ENCODE measurements at places on chromosomes 6 and 20.

DNA sequence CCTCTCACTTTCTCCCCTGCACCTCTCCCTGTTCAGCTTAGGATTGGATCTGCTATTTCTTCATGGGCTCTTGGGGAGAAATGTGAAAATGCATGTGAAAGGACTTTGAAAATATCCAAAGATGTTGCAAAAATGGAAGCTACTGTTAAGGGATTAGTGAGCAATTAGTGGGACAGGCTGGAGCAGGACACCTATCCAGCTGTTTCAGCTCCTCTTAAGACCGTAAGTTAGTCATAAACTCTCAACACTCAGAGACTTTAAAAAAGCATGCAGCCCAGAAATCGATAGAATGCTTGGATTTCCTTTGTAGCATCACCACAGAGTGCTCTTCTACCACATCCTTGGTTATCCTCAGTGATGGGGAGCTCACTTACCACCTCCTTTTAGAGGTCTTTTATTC, 88.7 kb downstream of the SLC24A3 start:
- no peak for DNase-seq

DNA sequence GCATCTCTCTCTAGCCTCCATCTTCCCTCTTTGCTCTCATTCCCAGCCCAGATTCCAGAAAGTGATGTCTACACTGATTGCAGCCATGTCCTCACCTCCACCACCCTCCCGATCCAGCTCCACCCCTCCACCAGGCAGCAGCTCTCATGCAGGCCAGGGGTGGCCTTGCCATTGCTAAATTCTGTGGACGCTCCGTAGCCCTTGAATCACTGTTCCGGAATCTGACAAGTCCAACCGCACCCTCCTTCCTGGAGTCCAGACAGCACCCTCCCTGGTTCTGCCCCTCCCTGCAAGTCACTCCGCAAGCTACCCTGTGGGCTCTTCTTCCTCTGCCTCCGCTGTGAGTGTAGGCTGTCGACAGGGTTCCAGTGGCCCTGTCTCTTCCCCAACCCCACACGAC, 26.2 kb downstream of the TNXB start:
- no peak for DNase-seq

GRCh38 chr6:151772446-151772845, 35.0 kb upstream of the ESR1 start:
- no peak for DNase-seq

DNA sequence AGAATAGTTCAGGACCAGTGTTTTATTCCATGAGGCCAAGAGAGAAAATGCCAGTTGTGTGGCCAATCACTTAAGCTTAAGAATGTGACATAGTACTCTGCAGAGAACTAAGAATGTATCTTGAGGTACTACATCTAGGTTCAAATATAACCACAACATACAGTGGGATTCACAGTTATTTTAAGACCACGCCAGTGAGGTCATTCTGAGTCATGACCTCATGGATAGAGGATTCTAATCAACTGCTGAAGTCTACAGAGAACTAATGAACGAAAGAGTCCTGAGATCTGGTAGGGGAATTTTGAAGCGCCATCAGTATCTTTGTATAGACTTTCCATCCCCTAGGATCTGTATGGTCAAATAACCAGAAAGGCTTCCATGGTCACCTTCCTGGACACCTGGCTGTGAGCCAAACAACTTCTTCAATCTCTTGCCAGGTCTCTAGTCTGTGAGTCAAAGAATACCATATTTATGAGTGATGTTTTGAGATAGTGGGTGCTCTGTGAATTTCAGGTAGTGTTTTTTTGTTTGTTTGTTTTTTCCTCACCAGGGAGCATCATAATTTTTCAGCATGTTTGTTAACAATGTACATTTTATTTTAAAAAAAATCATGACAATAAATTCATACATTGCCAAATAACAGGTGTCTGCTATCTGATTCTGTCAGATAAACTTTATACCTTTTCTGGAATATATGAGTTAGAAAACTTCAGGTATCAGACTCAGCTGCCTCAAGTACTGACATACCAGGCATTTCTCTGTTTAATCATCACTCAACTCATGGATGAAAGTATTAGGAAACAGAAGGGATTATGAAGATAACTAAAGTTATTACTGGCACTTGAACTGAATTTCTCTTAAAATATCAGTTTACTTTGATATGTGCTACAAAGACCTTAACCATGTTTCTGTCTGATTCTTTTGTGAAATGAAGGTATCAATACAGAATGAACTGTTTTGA, 217.9 kb downstream of the PLCB4 start:
- DNase-seq, result no peak

DNA sequence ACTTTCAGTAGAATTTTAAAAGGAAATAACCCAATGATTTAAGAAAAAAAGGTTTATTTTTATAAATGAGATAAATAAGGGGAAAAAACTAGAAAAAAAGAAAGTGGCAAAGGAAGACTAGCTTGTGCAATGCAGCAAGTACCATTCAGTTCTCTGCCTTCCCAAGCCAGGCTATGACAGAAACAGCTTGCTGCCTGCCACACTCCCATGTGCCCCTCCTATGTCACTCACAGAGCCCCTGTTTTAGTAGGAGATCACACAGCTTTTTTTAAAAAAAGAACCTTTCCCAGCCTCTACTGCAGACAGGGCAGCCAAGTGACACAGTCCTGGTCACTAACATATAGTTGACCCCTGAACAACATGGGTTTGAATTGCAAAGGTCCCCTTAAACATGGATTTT, 13.5 kb downstream of the TBC1D7 start:
- no peak for DNase-seq

DNA sequence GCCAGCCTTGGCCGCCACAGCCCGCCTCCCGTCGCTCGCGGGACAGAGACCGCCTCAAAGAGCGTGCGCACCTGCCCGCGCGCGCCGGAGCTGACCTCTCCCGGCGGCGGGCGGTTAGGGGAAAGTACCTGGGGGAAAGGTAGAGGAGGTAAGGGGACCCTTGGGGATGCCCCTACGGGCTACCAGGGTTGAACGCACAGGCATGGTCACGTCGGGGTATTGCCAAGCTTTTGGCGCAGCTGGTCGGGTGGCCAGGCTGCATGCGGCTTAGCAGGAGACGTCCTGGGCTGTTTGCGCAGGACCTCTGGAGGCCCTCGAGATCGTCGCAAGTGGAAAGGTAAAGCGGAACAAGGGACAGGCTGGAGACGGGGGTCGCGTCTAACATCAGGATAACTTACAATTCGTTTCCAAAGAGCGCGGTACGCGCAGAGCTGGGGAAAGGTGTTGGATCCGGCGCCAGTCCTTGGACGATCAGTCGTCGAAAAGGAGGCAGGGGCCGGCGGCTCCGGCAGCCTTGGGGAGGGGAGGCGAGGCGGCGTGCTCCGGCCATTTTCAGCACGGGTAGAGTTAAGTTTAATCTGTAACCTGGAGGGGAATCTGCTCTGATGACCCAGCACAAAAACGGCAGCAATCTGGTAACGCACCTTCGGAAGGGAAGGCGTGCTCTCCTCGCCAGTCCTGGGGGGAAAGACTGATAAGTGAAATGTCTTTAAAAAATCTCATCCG, 9.0 kb downstream of the GNAS-AS1 start:
- no peak for DNase-seq
